ENCODE measurements at places on chromosomes 4 and X.
A peak's percentile ranks its signal among the peaks of the same experiment; 100 is the strongest.

DNA sequence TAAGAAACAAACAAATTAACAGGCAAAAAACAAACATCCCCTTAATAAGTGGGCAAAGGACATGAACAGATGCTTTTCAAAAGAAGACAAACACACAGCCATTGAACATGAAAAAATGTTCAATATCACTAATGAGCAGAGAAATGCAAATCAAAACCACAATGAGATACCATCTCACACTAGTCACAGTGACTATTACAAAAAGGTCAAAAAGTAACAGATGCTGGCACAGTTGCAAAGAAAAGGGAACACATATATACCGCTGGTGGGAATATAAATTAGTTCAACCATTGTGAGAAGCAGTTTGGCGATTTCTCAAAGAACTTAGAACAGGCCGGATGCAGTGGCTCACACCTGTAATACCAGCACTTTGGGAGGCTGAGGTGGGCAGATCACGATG lies 146.1 kb upstream of the NEIL3 start:
- DNase-seq = no peak

DNA sequence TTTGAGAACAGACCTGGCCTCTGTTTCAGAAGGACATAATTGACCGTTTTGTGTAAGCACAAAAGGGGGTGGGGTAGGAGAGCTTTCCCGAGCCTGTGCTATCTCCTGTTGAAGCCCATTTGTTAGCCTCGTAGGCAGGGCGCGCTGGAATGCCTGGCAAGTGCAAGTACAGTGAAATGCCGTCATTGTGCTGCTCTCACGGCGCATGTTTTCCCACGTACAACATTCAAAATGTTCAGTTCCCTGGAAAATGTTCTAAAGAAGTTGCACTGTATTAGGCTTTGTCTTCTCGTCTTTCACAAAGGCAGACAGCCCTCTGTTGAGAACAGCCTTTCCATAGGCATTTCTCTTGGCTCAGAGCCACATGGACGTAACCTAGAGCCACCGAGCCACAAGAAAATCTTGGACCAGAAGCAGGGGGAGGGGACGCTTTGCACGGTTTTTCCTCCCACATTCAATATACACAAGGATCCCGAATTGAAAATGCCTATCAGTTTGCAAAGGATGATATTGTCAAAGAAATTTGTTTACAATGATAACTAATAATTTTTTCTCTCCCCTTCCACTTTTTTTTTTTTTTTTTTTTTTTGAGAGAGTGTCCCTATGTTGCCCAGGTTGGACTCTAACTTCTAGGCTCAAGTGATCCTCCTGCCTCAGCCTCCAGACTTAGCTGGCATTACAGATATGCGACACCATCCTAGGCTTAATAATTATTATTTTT lies 54.6 kb upstream of the RAPGEF2 start:
- peak; percentile 86 for DNase-seq

DNA sequence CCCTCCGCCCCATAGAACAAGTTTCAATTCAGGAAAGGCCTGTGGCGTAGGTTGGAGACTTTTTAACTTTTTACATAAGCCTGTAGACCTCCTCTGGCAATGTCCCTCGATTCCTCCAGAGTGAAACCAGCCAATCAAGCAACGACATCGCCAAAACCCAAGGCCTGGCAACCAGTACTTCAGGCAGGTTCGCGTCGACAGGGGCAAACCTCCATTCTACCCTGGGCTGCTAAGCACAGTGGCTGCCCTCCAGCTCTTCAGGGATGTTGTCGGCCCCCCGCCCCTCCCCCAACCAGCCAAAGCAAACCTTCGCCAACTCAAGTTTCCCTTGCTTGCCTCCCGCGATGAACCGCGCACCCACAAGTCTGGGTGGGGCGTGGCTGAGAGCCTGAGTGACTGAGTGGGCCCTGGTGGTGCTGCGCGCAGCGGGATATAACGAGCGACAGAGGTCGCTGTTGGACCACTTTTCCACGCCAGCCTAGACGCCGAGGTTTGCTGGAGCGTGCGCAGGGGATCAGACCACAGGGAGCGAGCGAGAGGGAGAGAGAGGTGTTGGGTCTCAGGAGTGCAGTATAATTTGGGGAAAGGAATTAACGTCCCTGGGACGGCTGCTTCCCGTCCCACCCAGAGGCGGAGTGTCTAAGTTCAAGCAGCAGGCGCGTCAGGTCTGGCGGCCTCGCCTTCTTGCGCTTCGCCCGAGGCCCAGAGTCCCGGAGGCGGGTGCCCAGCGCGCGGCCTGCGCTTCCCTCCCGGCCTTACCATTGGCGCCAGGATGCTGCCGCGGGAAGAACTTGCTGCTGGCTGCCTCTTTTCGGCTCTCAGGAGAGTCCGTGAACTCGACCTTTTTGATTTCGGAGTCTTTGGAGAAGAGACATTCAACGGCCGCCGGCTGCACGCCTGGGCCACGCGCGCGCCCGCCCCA lies 9.0 kb upstream of the PITX2 start:
- DNase-seq = peak; percentile 89

GRCh38 chr4:25532591-25532990 lies 123.1 kb upstream of the SLC34A2 start:
- no peak for DNase-seq

- DNase-seq = no peak
Measured at GRCh38 chr4:81635739-81636138, 164.0 kb upstream of the RASGEF1B start.

- peak; percentile 3 for DNase-seq
Measured at GRCh38 chr4:156103311-156103710, 149.6 kb upstream of the CTSO start.

- DNase-seq = peak; percentile 81
Measured at GRCh38 chrX:152072236-152072635, 66.1 kb downstream of the MAGEA10 start.

All from fibroblast of the aortic adventitia (primary cell).